Left lobe of liver (tissue), 2 donors: ENCODE measurements at places on chromosomes 11 and 22. TPM values are rescaled to one million over a fixed set of nuclear protein-coding genes. Genes with fewer than 3 reads are reported as not detected.

Gene OR4A47
- not detected for total RNA-seq

- DNase-seq: no peak
Observed at GRCh38 chr11:43928721-43929120, 13.7 kb upstream of the C11orf96 start.

DNA sequence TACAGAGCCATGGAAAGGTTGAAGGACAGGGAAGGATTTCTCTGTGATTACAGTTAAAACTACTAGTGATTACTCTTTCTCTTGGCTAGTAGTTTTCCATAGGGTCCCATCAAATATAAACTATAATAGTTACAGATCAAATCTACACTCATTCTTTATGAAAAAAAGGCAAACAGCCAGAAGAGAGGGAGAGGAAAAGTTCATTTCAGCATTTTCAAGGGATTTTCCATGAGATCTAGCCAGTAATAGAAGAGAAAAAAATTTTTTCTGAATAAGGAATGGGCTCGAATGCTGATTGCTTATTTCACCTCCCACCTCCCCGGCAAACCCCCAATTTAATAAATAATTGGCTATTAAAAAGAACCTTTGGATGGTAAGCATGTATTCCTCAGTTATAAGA is 74.8 kb upstream of the BLID start:
- DNase-seq: no peak

- DNase-seq: no peak
Observed at GRCh38 chr11:12448131-12448939, 71.0 kb downstream of the PARVA start.
